Central memory CD4-positive, alpha-beta T cell (primary cell): ENCODE measurements at places on chromosomes 16 and 17.

- no peak for DNase-seq
Observed at GRCh38 chr16:53936529-53936928, 232.6 kb downstream of the FTO start.

GRCh38 chr16:28279006-28279405, 13.3 kb upstream of the SBK1 start:
- no peak for DNase-seq

- DNase-seq, result no peak
Observed at GRCh38 chr16:4667203-4667963, 26.0 kb upstream of the NUDT16L1 start.

GRCh38 chr17:49775546-49776260, 11.8 kb upstream of the FAM117A start:
- DNase-seq, result no peak

GRCh38 chr16:70701036-70701435, 15.2 kb upstream of the MTSS2 start:
- DNase-seq, result no peak

GRCh38 chr17:73410586-73411312, 98.9 kb upstream of the CDC42EP4 start:
- no peak for DNase-seq
